Stimulated activated CD4-positive, alpha-beta T cell treated with anti-CD3 and anti-CD28 coated beads, Interleukin-4, amount 100 ng/mL, for 4 hours (primary cell): ENCODE measurements at places on chromosomes 3 and 15.

DNA sequence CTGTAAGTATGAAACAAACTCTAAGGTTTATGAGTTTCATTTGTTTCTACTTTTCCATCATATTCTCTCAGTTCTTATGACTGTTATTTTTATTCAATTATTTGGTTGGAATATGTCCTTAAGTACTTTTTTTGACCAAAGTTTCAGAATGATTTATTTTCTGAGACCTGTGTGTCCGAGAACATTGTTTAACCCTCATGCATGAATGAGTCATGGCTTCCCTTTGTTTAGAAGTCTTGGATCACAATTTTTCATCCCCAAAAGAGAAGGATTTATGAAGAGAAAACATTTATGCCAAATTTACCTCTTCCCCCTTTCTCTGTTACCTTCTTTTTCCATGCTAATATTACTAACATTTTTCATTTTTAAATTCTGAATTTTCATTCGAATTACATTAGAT is 518.0 kb upstream of the NR2F2 start:
- DNase-seq, result no peak

DNA sequence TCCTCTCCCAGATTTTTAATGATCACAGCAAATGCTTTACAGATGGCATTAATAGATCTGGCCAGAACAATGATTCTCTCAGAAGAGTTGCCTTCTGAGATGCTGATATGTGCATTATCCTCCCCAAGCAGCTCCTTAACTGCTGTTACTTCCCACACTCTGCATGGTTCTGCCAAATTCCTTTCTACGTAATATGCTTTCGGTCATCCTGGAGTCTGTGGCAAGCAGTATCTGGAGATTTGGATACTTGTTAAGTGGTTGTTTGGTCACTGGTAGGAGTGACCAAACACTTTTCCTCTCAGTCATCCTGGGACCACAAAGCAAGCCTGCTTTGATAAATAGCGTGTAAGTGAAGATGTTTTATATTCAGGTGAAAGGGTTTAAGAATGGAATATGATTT is 71.1 kb upstream of the CCNL1 start:
- DNase-seq, result no peak

DNA sequence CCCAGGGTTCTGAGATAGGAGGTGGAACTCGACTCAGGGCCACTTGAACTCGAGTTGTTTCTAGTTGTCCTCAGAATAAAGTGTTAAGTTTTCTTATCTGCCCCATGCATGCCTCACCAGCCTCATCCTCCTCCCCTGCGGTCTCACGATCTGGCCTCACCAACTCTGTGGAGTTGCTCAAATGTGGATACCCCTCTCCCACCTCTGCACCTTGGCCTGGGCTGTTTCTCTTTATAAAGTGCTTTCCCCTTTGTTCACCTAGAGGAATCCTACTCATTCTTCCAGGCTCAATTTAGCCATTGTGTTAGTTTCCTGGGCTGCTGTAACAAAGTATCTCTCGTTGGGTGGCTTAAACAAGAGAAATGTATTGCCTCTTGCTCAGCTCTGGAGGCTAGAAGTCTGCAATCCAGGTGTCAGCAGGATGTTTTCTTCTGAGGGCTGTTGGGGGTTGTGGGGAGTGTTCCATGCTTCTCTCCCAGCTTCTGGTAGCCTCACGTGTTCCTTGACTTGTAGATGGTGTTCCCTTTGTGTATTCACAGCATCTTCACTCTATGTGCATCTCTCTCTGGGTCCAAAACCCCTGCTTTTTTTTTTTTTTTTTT is 100.7 kb downstream of the MEX3B start:
- DNase-seq, result no peak

- no peak for DNase-seq
Observed at GRCh38 chr3:89145995-89146394, 38.6 kb downstream of the EPHA3 start.

- DNase-seq, result peak; percentile 44
Observed at GRCh38 chr3:9951962-9952805, at the start of gene PRRT3. Gene PRRT3, minus strand, starts transcription at chr3:9952408. Its CDS starts 2,293 bp downstream, at chr3:9950115.

DNA sequence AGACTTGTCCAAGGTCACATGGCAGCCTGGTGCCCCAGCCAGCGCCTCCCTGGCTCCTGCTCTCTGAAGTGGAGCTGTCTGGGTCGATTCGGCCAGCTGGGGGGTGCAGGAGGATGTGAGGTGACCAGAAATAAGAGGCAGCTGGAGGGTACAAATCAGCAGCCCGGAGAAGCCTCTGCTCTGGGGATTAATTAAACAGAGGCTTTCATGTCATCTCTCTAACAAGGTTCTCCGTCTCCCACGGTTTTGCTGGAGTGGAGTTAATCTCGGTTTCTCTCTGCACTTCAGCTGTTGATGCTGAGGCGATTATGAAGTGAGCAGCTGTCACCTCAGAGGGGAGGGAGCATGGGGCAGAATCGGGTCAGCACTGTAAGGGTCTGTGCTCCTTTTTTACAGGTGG is 236.8 kb downstream of the TLE3 start:
- DNase-seq, result no peak

- DNase-seq, result no peak
Observed at GRCh38 chr3:18898911-18899310, 249.4 kb upstream of the KCNH8 start.

GRCh38 chr3:14516738-14517345 is 23.3 kb downstream of the GRIP2 start:
- DNase-seq, result no peak

GRCh38 chr3:165797551-165797950 is 39.7 kb downstream of the BCHE start:
- DNase-seq, result no peak

GRCh38 chr3:188659449-188660090 is 505.6 kb downstream of the LPP start:
- no peak for DNase-seq

DNA sequence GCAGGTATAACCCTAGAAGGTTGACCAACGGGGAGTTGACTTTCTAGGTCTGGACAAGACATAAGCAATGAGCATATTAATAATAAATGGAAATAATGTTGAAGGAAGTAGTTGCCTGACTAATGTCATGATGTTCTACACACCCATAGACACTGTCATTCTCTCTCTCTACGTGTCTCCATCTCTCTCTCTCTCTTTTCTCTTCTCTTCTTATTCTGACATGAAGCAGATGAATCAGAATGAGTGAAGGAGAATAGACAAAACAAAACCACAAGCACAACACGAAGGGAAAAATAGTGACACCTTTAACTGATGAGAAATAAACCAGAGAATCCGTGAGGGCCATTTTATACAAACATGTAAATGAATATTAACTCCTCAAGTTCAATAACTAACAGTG is 26.7 kb upstream of the CCDC80 start:
- no peak for DNase-seq

DNA sequence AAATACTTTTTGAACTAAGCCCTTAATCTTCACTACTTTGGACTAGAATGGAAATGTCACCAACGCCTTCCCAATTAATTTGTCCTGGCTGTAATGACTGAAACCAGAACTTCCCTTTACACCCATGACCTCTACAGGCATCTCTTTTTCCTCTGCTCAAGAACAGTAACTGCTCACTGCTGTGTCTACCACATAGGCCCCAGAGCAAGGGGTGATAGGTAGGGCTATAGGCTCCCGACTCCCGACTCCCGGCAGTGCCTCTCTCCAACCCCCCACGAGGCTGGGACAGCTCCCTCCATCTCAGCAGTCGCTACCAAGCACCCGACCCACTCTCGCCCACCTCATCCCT is 384 bp upstream of the LEKR1 start:
- DNase-seq, result no peak

GRCh38 chr3:26668696-26669095 is 46.1 kb downstream of the LRRC3B start:
- no peak for DNase-seq

DNA sequence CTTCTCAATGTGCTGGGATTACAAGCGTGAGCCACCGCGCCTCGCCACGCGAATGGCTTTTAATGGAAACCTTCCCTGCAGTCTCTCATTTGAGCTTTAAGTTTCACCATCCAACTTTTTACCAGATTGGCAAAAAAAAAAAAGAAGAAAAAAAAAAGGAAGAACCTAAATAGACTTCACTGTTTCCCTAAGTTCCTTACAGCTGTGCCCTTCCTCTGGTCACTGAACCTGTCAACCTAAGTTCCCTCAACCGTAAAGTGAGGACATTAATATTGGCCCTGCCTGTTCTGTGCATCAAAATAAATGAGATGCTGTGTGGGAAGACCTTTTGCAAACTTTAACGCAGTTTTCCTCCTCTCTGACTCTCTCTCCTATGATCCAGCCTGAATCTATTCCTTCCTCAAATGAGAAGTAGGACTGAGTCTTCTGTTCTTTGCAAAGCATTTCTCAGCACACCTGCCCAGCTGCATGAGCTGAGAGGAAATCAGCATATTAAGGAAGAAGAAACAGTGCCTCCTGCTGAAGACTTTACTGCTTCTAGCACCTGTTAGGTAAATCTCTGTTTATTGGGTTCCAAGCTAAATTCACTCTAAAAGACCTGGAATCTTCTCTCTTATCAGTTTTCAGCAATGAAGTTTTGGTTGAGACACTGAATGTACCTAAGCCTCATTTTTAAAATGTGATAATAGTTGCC is 99.6 kb upstream of the ETV5 start:
- no peak for DNase-seq

GRCh38 chr3:153429821-153430220 is 267.8 kb downstream of the RAP2B start:
- DNase-seq, result no peak

GRCh38 chr3:45154641-45155147 is 8.5 kb upstream of the CDCP1 start:
- no peak for DNase-seq

GRCh38 chr15:89674526-89674925 is 4.6 kb downstream of the PLIN1 start:
- no peak for DNase-seq

DNA sequence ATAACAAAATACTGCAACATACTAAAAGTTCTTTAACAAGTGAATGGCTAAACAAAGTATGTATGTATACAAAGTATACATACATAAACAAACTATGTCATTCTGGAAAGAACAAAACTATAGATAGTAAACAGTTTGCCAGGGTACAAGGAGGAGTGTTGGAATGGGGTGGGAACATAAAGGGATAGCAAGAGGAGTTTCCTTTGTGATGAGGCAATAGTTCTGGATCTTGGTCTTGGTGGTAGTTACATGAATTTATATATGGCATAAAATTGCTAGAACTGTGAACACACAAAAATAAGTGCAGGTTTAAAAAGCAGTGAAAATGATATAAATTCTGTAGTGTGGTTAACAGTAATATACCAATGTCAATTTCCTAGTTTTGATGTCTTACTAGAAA is 22.0 kb downstream of the ZNF148 start:
- no peak for DNase-seq

DNA sequence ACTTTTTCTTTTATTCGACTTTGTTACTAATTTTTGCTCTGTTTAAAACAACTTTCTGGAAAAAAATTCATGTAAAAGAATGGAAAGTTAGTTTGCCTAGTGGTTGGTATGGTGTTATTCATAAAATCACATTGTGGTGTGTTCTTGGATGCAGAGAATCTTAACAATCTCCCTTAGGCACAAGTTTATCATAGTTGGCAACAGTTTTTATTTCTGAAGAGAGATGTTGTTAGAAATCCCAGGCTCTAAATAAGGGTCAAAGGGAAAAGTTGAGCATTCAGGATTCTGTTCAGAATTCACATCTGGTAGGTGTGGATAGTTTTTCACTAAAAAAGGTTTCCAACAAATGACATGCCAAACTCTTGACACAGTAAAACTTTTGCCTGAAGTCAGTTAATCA is 6.4 kb downstream of the DUT start:
- no peak for DNase-seq

DNA sequence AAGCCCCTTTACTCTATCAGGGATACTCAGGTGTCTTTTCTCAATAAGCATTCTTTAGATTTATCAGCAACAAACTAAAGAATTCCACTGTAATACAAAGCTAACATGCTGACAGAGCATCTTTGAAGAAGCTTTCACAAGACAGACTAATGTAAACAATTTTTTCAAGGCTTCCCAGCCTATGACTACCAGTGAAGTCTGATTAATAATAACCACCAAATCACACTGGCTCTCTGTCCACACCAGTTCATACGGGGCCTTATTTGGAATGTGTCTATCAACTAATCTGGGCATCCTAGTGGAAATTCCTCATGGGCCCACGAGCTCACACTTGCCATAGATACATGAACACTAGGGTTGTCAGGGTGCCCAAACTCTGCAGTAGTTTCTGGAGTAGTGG is 84.5 kb downstream of the EFL1 start:
- DNase-seq, result no peak

GRCh38 chr3:42654331-42655201 is 1.1 kb downstream of the ZBTB47 start:
- no peak for DNase-seq

DNA sequence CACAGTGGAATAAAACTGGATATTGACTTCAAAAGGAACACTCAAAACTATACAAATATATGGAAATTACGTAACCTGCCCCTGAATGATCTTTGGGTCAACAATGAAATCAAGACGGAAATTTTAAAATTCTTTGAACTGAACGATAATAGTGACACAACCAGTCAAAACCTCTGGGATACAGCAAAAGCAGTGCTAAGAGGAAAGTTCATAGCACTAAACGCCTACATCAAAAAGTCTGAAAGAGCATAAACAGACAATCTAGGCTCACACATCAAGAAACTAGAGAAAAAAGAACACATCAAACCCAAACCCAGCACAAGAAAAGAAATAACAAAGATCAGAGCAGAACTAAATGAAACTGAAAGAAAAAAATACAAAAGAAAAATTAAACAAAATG is 46.6 kb downstream of the DNAAF4 start:
- no peak for DNase-seq

- DNase-seq, result no peak
Observed at GRCh38 chr15:96593735-96594134, 263.2 kb downstream of the NR2F2 start.

GRCh38 chr15:66580643-66581042 is 14.8 kb upstream of the LCTL start:
- DNase-seq, result no peak

GRCh38 chr15:66489179-66489791 is 8.3 kb downstream of the SNAPC5 start:
- no peak for DNase-seq

- DNase-seq, result no peak
Observed at GRCh38 chr3:79491029-79491641, 276.7 kb downstream of the ROBO1 start.

- no peak for DNase-seq
Observed at GRCh38 chr3:78855190-78855589, 912.6 kb downstream of the ROBO1 start.

DNA sequence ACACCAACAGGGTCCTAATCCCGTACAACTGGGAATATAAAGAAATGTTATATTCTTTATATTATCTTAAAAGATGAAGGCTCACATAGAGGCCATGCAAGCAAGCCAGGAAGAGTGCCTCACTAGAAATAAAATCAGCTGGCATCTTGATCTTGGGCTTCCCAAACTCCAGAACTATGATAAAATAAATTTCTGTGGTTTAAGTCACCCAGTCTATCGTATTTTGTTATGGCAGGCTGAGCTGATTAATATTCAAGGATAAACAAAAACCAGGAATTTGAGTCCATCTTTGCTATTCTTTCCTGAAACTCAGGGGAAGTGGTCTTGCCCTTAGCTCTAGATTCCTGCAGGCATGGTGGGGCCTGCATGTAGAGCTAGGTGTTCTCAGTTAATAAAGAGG is 42.7 kb downstream of the ATOSA start:
- no peak for DNase-seq
